Naive B cell (primary cell): ENCODE measurements at places on chromosomes 16 and 17.

GRCh38 chr16:65213866-65214595 lies 92.2 kb upstream of the CDH11 start:
- DNase-seq: no peak

- no peak for DNase-seq
Measured at GRCh38 chr17:81374890-81375289, 20.4 kb upstream of the BAHCC1 start.

- DNase-seq: no peak
Measured at GRCh38 chr16:52076332-52076731, 470.6 kb downstream of the TOX3 start.

GRCh38 chr16:29154676-29155121 lies 169.8 kb downstream of the LAT start:
- no peak for DNase-seq

DNA sequence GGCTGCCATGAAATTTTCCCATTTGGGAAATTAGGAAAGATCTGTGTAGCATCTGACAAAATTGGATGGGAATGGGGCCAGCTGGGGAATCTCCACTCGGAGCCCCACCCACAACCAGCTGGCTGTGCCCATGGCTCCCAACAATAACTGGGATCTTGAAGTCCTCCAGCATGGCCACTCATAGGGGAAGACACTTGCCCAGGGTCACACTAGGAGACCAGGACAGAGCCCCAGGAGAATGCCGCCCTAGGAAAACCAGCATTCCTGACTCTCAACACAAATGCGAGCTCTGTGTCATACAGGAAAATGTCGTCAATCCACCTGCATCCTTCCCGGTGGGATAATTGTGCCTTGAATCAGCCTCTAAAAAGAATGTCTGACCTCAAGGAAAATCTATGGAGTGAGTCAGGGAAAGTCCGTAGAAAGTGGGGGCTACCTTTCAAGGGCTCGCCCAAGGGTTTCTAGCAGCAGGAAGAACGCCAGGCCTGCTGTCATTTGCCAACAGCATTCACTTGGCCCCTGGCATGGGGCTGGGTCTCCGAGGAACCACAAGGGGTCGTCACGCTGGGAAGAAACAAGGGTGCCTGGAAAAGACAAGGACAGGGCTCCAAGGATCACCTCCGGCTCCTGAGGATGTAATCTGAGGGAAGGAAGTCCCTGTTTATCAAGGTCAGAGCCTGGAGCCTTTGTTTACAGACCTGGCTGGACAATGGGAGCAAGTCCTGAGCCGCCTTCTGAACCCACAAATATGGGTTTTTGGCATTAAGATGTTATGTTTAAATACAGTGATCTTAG lies 15.9 kb downstream of the CDH5 start:
- DNase-seq: no peak

GRCh38 chr17:57945996-57946797 lies 9.0 kb downstream of the CUEDC1 start:
- no peak for DNase-seq

GRCh38 chr17:72580321-72581127 lies 459.7 kb downstream of the SOX9 start:
- no peak for DNase-seq

GRCh38 chr16:65336160-65336559 lies 214.3 kb upstream of the CDH11 start:
- no peak for DNase-seq

DNA sequence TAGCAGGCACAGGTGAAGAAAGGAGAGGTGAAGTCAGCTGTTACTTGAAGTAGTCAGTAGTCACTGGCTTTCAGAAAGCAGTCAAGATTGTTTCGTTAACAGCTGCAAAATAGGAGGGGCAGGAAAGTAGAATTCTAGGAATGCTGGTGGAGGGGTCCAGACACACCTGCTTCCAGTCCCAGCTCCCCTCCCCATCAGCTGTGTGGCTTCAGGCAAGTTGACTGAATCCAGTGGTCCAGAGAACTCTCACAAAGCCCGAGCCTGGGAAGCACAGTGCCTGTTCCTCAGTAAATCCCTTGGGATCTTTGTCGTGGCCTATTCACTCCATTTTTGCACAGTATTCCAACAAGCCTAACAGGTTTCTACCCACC lies 4.6 kb upstream of the SOCS1 start:
- DNase-seq: no peak

GRCh38 chr17:15012351-15012980 lies 252.7 kb downstream of the PMP22 start:
- DNase-seq: no peak

- DNase-seq: no peak
Measured at GRCh38 chr17:55069983-55070529, 101.5 kb downstream of the STXBP4 start.

- no peak for DNase-seq
Measured at GRCh38 chr17:31130286-31131224, 35.8 kb downstream of the NF1 start.

GRCh38 chr17:36602030-36602748 lies 806 bp downstream of the MRM1 start:
- no peak for DNase-seq
